Activated naive CD4-positive, alpha-beta T cell (primary cell): ENCODE measurements at places on chromosomes 3 and 15.

GRCh38 chr3:148816981-148817525 is 10.6 kb upstream of the CPB1 start:
- no peak for DNase-seq

DNA sequence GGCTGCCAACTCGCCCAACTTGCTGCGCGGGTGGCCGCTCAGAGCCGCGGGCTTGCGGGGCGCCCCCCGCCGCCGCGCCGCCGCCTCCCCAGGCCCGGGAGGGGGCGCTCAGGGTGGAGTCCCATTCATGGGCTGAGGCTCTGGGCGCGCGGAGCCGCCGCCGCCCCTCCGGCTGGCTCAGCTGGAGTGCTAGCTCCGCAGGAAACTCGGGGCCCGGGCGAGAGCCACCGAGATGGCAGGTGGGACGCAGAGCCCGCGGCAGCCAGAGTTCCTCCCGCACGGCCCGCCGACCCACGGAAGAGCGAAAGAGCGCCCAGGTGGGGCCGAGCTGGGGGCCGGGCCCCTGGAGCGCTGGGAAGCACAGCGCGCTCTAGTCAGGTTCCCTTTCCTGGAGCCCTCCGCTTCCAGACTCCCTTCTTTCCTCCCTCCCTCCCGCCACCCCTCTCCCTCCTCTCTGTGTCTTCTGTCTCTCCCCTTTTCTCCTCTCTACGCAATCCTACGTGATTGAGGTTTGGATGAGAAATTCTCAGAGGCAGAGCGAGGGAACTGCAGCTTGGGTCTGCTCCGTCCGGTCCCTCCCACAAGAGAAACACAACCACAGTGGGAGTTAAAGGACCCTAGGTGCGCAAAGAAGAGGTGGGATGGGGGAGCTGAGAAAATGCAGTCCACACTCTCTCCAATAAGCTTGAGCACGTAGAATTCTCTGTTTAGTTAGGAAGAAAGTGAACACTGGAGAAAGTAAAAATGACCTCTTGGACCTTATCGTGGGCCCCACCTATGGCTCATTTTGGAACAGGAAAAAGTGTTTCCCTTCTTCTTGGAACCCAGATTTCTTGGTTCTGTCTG is 317.3 kb downstream of the FGF12 start:
- no peak for DNase-seq

GRCh38 chr3:109731639-109732473 is 394.5 kb upstream of the DPPA4 start:
- DNase-seq = peak; percentile 11

DNA sequence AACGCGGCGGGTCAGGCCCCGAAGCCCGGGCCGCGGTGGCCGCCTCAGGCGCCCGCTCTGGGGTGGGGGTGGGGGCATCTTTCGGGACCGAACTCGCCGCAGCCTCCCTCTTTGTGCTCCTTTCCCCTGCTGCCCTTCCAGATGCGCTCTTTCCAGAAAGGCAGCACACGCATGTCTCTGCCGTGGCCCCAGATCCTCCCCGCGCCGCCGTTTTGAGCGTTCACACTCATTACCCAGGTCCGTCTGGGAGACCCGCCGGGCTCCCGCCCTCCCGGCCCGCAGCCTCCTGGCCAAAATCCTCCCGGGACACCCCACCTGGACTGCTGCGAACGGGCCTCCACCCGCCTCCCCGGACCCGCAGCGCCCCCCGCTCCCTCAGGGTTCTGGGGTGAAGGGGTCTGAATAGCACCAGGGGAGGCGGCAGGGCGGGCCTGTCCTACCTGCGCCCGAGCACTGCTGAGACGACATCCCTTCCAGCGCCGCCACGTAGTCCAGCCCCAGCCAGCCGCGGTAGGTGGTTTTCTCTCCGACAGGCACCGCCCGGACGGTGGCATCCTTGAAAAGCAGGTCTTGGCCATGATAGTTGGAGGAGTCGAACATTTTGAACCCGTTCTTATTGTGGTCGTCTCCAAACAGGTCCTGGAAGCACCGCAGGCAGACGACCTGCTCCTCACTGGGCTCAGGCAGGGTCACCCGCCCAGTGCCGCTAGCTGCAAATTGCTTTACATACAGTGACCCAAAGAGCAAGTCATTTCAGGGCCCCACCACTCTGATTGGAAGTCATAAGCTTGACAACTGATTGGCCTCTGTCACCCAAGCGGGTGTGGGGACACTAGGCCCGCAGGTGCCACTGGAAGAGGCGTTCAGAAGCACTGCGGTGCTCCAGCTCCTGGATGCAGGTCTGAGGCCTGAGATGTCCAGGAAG is 25.9 kb downstream of the MELTF start:
- DNase-seq = peak; percentile 39

DNA sequence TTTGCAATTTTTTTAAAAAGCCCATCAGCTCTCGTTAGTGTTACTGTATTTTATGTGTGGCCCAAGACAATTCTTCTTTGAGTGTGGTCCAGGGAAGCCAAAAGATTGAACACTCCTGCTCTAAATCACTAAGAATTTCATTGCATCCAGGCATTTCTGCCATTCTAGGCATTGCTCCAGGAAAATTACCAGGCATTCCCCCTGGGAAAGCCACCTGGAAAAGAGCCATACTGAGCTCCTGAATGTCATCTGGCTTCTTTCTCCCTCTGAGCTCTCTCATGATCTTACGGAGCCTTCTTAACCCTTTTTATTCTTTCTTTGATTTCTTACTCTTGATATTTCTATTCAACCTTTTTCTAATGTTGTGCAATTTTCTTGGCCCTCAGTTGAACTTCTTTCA is 202.2 kb downstream of the DOCK3 start:
- no peak for DNase-seq

DNA sequence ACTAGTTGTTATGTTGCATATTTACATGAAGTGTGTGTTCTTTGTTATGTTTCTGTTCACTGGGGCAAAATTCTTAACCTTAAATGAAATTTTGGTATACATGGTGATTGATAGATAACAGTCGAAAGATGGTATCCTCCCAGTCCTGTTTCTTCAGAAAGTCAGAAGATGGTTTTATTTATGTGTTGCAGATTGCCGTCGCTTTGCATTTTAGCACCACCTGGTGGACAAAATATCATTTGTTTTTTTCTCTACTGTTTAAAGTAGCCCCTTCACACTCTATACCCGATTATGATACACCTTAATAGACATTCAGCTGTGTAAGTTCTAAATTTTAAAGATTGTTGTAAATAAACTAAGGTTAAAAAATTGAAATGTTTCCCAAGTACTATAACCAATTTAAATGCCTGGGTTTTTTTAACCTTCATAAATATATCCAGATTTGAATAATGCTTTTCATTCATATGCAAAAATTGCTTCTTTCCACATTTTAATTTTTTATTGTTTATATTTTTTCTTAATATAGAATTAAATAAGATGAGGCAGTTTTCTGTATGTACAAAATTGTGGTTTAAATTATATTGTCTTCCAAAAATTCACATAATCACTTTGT is 152.2 kb downstream of the ALCAM start:
- no peak for DNase-seq

DNA sequence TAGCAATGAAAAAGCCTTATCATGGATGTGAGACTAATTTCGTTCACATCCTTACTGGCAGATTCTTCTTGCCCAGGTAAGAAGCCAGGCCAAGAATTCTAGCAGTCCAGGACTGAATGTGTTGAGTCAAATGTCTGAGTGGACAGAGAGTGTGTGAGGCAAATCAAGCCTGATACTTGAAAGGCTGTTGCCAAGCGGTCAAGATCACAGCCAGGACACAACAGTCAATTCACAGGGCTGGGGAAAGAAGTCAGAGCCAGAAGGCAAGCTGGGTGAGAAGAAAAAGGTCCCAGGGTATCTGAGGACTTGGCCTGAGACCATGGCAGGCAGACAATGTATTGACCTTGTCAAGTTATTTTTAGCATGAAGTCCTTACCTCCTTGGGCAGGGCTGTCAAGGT is 301.3 kb downstream of the ZNF385D start:
- DNase-seq = no peak

DNA sequence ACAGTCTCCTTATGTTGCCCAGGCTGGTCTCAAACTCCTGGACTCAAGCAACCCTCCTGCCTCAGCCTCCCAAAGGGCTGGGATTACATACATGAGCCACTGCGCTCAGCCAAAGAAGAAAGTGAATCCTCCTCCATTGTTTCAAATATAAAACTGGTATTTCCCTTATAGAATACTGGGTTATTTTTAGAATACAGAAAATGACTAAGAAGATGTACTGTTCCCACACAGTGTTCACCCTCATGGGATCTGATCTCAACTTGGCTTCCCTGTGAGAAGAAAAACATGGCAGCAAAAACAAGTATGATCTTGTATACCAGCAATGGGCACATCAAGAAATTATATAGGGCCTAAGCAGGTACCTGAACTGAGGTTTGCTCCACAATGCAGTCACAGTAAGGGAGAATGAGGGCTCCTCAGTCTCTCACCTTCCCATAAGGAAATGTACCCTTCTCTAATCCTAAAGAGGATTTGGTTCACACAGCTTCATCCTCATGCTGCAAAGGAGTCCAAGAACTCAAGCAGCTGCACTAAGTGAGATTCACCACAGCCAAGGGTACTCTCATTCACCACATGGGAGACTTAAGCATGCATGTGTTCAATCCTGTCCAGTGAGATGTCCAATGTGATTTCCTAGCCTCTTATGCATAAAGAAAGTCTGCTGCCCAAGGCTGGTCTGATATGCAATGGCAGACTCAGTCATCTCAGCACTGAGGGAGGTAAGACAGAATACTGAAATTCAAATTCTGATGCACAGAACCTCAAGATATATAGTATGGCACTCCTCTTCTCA is 25.8 kb downstream of the USP4 start:
- DNase-seq = no peak

DNA sequence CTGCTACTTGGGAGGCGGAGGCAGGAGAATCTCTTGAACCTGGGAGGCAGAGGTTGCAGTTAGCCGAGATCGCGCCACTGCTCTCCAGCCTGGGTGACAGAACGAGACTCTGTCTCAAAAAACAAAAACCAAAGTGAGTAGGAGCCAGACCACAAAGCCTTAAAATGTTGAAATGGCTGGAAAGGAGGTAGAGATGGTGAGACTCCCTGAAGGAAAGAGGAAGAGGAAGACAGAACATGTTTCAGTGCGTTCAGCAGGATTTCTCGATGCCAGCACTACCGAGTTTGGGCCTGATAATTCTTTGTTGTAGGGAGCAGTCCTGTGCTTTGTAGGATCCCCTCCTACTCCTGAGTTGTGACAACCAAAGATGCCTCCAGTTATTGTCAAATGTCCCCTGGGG is 189.9 kb downstream of the AKAP13 start:
- no peak for DNase-seq

DNA sequence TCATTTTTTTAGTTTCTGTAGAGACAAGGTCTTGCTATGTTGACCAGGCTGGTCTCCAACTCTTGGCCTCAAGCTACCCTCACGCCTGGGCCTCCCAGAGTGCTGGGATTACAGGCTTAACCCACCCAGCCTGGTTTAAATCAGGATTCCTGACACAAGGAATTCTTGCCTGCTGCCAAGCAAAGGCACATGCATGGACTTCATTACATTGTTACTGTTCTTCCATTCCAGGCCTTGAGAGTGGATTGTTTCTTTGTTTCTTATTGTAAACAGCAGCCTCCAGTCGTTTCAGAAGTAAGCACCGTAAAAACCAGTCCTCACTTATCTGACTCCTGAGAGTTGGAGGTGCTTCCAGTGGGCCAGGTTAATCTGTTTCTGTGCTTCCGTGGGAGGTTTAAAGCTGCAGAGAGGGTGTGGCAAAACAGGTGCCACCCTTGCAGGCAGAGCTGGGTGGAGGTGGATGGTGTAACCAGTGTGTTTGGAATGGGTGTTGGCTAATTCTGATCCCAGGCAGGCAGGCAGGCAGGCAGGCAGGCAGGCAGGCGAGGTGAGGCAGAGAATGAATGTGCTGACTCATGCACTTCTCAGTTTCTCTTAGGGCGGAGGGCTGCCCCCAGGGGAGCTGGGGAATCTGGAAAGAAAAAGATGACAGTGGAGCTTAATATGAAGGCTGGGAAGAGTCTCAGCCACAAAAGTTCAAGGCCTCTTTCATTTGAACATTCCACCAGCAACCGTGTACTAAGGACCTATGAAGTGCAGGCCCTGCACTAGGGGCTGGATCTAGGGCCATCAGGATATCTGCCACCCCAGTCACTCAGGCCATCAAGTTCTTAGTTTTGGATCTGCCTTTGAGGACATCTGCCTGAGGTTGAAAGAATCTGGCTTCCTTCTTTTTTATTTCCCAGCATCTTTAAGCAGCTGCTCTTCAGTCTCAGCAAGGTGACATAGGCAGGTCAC is 37.0 kb upstream of the CDCP1 start:
- DNase-seq = no peak

DNA sequence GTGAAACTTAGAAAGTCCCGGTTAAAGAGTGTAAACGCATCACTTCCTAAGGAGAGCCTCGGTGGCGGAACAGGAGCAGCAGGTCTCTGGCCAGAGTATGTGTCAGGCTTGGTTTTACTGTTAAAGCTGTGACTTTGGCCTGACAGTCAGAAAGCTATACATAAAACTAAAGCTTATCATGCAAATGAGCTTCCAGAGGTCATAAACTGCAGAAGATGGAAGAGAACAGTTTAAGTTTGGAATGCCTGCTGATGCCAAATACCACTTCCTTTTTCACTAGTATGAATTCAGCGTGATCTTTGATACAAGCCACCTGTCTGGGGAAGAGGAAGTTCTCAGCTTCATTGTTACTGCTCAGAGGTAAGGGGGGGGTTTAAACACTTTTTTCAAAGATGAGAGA is 125.1 kb upstream of the CTDSPL start:
- no peak for DNase-seq

DNA sequence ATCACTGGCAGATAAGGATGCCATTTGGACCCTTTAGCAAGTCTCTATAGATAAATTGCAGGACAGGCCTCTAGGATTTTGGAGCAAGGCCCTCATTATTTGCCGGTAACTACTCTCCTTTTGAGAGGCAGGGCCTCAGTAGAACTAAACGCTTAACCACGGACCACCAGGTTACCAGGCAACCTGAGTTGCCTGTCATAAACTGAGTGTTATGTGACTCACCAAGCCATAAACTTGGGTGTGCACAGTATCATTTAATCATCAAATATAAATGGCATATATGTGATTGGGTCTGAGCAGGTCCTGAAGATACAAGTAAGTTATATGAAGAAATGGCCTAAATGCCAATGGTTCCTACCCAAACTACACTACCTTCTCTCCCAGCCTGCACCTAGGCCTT is 93.2 kb downstream of the BCHE start:
- DNase-seq = no peak

GRCh38 chr3:170232266-170232665 is 10.0 kb downstream of the PRKCI start:
- DNase-seq = no peak

DNA sequence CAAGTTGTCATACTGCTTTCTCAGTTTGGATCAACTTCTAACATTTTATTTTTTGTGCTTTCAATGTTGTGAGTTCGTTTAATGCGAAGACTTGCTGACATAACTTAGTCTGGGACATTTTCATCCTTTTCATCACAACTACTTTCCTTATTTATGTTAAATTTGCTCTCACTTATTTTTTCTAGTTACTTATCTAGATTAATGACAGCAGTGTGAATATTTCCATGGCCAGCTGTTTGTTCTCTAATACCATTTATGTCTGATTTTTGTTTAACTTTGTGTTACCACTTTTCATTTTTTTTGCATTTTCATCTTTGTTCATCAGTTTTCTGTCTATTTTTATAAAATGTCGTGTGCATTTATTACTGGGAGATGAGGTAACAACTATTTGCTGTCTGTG is 6.2 kb downstream of the SLC25A26 start:
- no peak for DNase-seq

- no peak for DNase-seq
Measured at GRCh38 chr3:121477589-121477988, 68.2 kb downstream of the POLQ start.

GRCh38 chr15:25797511-25797935 is 65.6 kb downstream of the ATP10A start:
- no peak for DNase-seq
